ENCODE measurements at places on chromosomes 7 and 10. TPM values are rescaled to one million over a fixed set of nuclear protein-coding genes. Genes with fewer than 3 reads are reported as not detected.

DNA sequence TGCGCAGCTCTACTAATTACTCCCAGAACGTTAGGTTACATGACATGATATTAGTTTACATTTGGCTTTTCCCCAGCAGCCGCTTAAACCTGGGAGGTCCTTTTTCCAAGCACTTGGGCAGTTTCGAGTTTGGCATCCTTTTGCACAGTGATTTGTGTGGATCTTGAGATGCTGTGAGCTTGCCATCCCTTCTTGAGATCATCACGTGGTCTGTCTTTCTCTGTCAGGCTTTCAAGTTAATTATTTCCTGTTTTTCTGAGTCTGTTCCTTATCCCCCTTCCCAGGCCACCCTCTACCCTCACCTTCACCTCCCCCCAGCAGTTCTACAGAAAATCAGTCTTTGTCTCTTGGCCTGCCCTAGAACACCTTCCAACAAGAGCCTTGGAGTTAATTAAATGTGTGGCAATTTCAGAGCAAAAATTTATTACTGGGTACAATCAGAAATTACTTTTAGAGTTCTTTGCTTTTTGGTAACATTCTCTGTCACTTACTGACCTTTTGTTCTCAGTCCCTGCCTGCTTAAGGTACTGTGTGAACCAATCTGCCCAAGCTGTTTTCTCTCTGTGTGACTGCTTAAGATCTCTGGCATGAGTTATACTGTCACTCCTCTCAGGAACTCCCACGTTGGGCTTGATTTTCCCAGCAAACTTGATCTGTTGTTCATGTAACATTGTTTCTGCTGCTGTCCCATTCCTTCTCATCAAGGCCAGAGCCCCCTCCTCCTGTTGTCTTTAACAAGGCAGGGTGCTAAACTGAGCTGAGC is 3.1 kb upstream of the SLF2 start:
- DNase-seq: no peak
- H3K36me3 ChIP-seq: no peaks in the 10 kb centered on the region
- H3K27ac ChIP-seq: no peak overlapping the region

GRCh38 chr10:130750441-130750840 is 561.1 kb downstream of the TCERG1L start:
- no peaks in the 10 kb centered on the region for H3K4me1 ChIP-seq
- H3K36me3 ChIP-seq: no peaks in the 10 kb centered on the region
- H3K27me3 ChIP-seq: no peaks in the 10 kb centered on the region
- H3K27ac ChIP-seq: no peak overlapping the region
- H3K4me3 ChIP-seq: no peak overlapping the region

- no peak overlapping the region for H3K4me3 ChIP-seq
- H3K4me1 ChIP-seq: peaks cover 8% of the 10 kb centered on the region
- no peak overlapping the region for H3K27ac ChIP-seq
- H3K36me3 ChIP-seq: no peaks in the 10 kb centered on the region
- DNase-seq: peak; percentile 16
Measured at GRCh38 chr10:124423813-124424212, 5.1 kb upstream of the OAT start.

DNA sequence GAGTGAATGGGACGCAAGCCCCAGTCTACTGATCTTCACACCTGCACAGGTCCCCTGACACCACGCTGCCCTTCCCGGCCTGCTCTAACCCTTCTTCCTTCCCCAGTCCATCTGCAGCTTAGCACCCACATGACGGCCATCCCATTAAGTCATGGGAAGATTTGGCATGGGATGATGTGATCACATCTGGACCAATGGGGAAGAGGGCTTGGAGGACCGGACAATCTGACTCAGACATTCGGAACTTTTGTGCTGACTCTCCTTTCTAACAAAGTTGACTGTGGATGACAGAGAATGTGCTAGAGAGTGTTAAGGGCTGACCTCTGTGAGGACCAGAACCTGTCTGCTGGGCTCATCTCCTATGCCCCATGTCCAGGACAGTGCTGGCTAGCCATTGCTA is 15.6 kb downstream of the CXCL12 start:
- no peak overlapping the region for H3K27ac ChIP-seq
- H3K27me3 ChIP-seq: no peaks in the 10 kb centered on the region
- no peak overlapping the region for H3K4me3 ChIP-seq
- no peak for DNase-seq

DNA sequence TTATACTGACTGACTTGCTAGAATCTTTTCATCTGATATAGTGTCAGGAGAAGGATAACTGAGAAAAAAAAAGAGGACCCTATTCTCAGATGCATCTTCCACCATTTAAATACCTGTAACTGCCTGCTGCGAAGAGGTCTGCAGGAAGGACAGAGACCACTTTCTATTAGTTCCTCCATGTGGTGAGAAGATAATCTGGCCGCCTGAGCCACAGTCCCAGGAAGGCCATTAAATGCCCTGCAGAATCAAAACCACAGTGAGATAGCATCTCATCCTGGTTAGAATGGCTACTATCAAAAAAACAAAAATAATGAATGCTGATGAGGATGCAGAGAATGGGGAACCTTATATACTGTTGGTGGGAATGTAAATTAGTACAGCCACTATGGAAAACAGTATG is 19.9 kb upstream of the IFIT1B start:
- no peak for DNase-seq
- no peak overlapping the region for H3K27ac ChIP-seq
- no peaks in the 10 kb centered on the region for H3K36me3 ChIP-seq
- H3K4me1 ChIP-seq: no peaks in the 10 kb centered on the region
- H3K27me3 ChIP-seq: no peaks in the 10 kb centered on the region

DNA sequence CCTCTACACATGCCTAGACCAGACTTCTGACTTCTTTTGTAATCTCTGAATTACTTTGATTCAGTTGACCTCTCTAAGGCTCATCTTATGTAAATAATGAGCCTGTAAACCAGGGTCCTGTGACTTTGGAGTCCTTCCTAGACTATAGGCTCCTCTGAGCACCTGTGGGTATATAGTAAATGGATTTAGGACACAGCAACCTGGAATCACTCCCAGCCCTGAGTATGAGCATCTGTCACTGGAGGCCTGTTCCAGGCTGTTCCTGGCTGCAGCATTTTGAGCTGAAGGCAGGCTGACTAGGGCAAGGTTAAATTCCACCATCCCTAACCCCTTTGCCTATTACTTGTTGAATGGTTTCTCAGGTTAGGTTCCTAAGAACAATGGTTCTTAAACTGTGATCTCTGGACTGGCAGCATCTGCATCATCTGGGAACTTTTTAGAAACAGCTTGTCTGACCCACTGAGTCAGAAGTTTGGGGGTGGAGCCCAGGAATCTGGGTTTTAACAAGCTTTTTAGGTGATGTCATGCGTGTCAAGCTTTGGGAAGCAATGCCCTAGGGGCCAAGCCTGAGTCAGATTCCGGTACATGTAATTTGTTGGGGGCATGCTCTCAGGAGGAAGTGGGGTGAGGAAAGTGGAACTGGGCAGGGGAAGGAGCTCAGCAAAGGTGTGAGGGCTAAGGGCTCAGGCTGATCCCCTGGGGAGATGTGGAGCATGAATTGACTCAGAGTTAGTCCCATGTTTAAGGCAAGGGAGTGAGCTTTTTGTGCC is 28.2 kb downstream of the MINDY4 start:
- no peaks in the 10 kb centered on the region for H3K4me1 ChIP-seq
- no peaks in the 10 kb centered on the region for H3K36me3 ChIP-seq
- no peaks in the 10 kb centered on the region for H3K27me3 ChIP-seq
- H3K27ac ChIP-seq: no peak overlapping the region

- no peaks in the 10 kb centered on the region for H3K27me3 ChIP-seq
- no peak overlapping the region for H3K4me3 ChIP-seq
- DNase-seq: no peak
- peaks cover 24% of the 10 kb centered on the region for H3K36me3 ChIP-seq
- no peaks in the 10 kb centered on the region for H3K4me1 ChIP-seq
Measured at GRCh38 chr7:133822868-133823552, 304.1 kb upstream of the LRGUK start.

DNA sequence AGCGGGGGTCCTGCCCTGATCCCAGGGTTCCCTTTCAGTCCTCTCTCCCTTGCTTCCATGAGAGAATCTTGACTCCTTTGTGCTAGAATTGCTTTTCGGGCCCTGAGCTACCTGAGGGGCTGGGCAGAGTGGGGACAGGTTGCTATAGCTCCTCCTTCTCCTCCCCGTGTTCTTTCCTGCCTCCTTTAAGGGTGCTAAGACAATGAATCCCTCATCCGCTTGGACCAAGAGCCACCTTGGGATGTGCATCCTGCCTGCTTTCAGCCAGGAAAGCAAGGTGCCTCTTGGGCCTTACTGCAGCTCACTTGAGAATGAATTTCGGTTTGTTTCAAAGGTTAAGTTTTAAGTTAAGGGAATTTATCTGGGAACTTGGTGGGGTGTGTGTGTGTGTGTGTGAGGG is 53.6 kb downstream of the ADRA2A start:
- no peaks in the 10 kb centered on the region for H3K27me3 ChIP-seq
- peak overlapping the region; percentile 18 for H3K27ac ChIP-seq
- no peak overlapping the region for H3K4me3 ChIP-seq

DNA sequence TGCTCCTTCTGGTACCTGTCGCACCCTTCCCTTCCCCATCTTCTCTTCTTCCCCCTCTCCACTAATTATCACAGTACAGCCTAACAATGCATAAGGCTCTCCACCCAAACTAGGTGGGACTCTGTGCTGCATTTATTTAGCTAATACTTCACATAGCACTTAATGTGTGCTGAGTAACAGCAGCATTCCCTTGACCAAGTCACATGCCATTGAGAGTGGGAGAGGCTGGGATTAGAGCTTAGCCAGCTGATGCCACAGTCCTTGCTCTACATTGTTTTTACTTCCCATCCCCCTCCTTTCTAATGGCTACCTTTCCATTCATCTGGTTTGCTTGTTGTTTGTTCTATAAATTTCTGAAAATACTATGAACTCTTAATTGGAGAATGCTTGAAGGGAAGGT is 426.9 kb downstream of the LRMDA start:
- DNase-seq: no peak
- no peaks in the 10 kb centered on the region for H3K36me3 ChIP-seq
- H3K27ac ChIP-seq: no peak overlapping the region
- no peak overlapping the region for H3K4me3 ChIP-seq
- no peaks in the 10 kb centered on the region for H3K27me3 ChIP-seq
- no peaks in the 10 kb centered on the region for H3K4me1 ChIP-seq

GRCh38 chr10:80444124-80444523 is 10.0 kb upstream of the TSPAN14 start:
- no peak overlapping the region for H3K4me3 ChIP-seq
- peaks cover 18% of the 10 kb centered on the region for H3K4me1 ChIP-seq
- no peaks in the 10 kb centered on the region for H3K27me3 ChIP-seq

DNA sequence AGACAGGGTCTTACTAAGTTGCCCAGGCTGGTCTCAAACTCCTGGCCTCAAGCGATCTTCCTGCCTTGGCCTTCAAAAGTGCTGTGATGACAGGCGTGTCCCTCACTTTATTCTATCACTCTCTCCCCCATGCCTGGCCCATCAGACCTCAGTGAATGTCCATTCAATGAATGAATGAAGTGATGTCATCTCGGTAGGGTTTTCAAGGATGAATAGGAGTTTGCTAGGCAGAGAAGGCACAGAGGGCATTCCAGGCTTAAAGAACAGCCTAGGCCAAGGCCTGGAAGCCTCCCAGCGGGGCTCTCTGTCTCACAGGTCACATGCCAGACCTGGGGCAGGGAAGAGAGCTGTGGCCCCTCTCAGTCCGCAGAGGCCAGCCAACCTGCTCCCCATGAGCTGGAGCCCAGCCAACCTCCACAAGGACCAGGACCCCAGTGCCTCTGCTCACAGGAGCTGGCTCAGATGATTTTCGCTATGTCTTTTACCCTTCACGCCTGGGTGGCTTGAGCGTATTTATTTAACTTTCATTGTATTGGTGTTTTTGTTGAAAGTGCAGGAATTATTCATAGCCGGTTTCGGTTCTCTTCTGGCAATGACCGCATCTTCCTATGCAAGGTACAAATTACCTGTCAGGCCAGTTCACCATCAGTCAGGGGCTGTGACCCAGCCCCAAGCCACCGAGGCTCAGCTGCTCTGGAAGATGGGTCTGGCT is 11.8 kb upstream of the TNRC18 start:
- peaks cover 2% of the 10 kb centered on the region for H3K4me1 ChIP-seq
- no peaks in the 10 kb centered on the region for H3K36me3 ChIP-seq
- H3K27me3 ChIP-seq: no peaks in the 10 kb centered on the region
- H3K27ac ChIP-seq: no peak overlapping the region

DNA sequence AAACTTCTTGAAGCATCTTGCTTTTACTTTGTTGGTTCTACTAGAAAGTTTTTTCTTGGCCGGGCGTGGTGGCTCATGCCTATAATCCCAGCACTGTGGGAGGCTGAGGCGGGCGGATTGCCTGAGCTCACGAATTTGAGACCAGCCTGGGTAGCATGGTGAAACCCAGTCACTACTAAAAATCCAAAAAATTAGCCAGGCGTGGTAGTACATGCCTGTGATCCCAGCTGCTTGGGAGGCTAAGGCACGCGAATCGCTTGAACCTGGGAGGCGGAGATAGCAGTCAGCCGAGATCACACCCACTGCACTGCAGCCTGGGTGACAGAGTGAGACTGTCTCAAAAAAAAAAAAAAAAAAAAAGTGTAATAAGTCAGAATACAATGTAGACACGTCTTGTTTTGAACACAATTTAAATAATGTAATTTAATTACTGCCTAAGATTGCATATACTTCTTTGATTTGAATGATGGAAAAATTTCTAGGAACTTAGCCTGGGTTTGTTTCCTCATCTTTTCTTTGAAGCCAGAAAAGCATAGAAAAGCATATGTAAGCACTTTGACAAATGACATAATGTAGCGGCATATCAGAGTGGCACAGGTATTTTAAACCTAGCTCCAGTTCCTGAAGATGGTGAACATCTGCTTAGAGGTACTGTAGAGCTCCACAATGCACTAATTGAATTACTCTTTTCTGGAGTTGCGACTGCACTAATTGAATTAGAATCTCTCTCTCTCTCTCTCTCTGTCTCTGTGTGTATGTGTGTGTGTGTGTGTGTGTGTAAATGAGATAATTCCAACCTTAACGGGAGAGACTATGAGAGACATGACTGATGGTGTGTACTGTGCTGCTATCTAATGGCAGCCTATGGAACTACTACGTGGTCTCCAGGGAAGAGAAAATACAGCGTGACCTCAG is 87.8 kb downstream of the BTRC start:
- no peaks in the 10 kb centered on the region for H3K36me3 ChIP-seq
- no peak overlapping the region for H3K4me3 ChIP-seq
- H3K27ac ChIP-seq: no peak overlapping the region
- no peaks in the 10 kb centered on the region for H3K27me3 ChIP-seq
- peaks cover 16% of the 10 kb centered on the region for H3K4me1 ChIP-seq
- no peak for DNase-seq

- peaks cover 24% of the 10 kb centered on the region for H3K4me1 ChIP-seq
- H3K27me3 ChIP-seq: no peaks in the 10 kb centered on the region
- H3K36me3 ChIP-seq: no peaks in the 10 kb centered on the region
- H3K4me3 ChIP-seq: peak overlapping the region; percentile 76
- H3K27ac ChIP-seq: no peak overlapping the region
Measured at GRCh38 chr10:79982861-79983260, 34.0 kb upstream of the SFTPD start.

GRCh38 chr7:139511315-139511714 is 12.2 kb upstream of the CLEC2L start:
- DNase-seq: no peak
- peaks cover 5% of the 10 kb centered on the region for H3K27me3 ChIP-seq
- H3K36me3 ChIP-seq: no peaks in the 10 kb centered on the region
- no peak overlapping the region for H3K27ac ChIP-seq
- no peaks in the 10 kb centered on the region for H3K4me1 ChIP-seq

Gene WEE2
- total RNA-seq: 0.37 TPM

All from stomach (tissue), 19 donors.